HL-60 (cell line): ENCODE measurements at places on chromosomes 13 and 19.

GRCh38 chr13:79935121-79935520 lies 405.8 kb downstream of the SPRY2 start:
- DNase-seq = no peak

- DNase-seq = peak; percentile 83
Measured at GRCh38 chr19:13095934-13096927, 6.4 kb downstream of the LYL1 start.

- peak; percentile 77 for DNase-seq
Measured at GRCh38 chr19:33778089-33778791, 18.4 kb upstream of the KCTD15 start.

- no peak for DNase-seq
Measured at GRCh38 chr13:44402899-44403445, 29.3 kb downstream of the SERP2 start.

DNA sequence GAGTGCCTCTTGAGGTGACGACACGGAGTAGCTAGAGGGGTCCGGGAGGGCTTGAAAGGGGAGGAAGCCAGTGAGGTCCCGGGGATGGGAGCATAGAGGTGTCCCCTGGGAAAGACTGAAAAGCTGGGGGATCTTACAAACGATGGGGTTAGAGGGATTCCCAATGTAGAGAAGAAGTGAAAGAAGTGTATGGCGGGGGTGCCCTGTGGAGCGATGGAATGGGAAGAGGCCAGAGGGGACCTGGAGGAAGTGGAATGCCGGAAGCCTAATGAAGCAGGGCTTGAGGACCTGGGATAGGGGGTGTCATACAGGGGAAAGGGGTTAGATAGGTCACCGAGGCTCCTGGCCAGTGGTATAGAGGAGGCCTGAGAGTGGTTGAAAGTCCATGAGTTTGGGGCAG lies 580 bp downstream of the AP2A1 start:
- DNase-seq = no peak

GRCh38 chr19:15136234-15136954 lies 29.2 kb downstream of the SYDE1 start:
- no peak for DNase-seq

DNA sequence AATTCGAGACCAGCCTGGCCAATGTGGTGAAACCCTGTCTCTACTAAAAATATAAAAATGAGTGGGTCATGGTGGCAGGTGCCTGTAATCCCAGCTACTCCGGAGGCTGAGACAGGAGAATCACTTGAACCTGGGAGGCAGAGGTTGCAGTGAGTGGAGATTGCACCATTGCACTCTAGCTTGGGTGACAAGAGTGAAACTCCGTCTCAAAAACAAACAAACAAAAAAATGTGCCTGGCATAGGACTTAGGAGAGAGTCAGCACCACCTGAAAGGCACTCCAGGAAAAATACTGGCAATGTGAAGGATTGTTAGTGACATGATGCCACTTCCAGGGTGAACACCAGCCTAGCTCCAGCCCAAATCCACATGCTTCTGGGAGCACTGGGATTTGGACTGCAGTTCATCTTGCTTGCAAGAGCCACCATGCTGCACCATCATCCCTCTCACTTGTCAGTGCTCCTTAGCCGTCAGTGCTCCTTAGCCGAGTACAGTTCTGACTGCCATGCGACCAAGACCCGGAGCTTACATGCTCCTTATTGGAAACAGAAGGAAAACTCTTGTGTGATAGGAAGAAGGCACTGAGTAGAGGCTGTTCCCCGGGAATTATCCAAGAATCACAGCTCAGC lies 145.1 kb upstream of the RNF113B start:
- no peak for DNase-seq

DNA sequence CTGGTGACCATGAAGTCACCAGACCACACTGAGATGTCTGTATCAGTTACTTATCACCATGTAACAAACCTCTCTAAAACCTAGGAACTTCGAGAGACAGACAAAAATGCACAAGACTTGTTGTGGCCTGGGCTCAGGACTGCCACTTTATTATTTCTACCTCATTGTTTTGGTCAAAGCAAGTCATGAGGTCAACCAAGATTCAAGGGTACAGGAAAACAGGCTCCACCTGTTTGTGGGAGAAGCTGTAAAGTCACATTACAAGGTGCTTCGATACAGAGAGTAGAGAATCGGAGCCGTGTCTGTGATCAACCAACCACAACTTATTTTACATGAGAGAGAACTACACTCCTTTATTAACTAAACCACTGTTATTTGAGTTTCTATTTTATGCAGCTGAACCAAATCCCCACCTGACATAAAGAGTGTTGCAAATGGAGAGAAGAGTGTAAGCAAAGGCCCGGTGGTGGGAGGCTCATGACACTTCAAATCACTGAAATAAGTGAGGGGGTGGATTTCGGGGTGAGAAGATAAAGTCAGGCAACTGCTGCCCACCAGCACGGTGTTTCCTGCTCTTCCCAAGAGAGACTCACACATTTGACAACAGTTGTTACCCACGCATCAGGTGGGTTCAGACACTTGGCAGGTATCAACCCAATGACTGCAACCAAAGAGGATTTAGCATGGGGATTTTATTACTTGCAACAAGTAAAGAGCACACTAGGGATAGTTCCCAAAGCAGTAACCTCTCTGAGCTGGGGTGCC lies 39.0 kb upstream of the IGSF23 start:
- DNase-seq = no peak

GRCh38 chr13:109610517-109610916 lies 175.9 kb downstream of the IRS2 start:
- no peak for DNase-seq

GRCh38 chr19:45506989-45507871 lies at the start of gene VASP:
Gene VASP (plus strand): TSS chr19:45507479. CDS start chr19:45507772, 293 bp downstream.
- DNase-seq = peak; percentile 88

DNA sequence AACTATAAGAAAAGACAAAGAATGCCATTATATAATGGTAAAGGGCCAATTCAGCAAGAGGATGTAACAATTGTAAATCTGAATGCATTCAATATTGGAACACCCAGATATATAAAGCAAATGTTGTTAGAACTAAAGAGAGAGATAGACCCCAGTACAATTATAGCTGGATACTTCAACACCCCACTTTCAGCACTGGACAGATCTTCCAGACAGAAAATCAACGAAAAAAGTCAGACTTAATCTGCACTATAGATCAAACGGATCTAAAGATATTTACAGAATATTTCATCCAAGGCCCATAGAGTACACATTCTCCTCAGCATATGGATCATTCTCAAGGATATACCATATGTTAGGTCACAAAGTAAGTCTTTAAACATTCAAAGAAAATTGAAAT lies 194.6 kb upstream of the DACH1 start:
- DNase-seq = no peak

GRCh38 chr19:39237200-39238184 lies 7.3 kb downstream of the IFNL3 start:
- DNase-seq = peak; percentile 23

- no peak for DNase-seq
Measured at GRCh38 chr13:19673473-19674430, 40.3 kb downstream of the MPHOSPH8 start.

- DNase-seq = no peak
Measured at GRCh38 chr19:58261968-58262921, 16.5 kb upstream of the ZNF8 start.

DNA sequence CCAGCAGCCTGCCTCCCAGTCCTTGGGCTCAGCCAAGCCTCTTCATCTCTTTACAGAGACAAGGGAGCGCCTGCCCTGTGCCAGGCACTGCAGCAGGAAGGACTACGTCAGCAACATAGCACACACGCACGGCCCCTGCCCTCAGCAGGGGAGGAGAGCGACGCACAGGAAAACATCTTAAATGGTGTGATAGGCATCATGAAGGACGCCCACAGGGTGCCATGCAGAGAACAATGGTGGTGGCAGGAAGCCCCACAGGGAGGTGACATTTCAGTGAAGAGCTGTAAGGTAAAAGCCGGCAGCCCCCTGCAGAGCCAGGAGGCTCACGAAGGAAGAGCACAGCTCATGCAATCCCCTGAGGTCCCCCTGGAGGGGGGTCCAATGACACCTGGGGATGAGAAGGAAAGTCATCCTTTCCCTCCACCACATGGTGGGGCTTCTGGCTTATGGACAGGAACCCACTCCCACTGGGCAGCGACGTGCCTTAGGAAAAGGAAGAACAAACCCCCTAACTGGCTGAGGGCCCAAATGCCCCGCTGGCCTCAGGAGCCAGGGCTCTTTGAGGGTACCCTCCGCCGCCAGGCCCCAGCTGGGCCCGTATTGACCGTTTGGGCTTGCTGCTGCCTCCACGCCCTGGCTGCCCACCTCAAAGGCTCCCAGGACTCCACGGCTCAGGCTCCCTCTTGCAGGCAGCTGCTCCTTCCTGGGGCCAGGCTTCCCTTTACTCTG lies 37.3 kb upstream of the C13orf42 start:
- DNase-seq = no peak

DNA sequence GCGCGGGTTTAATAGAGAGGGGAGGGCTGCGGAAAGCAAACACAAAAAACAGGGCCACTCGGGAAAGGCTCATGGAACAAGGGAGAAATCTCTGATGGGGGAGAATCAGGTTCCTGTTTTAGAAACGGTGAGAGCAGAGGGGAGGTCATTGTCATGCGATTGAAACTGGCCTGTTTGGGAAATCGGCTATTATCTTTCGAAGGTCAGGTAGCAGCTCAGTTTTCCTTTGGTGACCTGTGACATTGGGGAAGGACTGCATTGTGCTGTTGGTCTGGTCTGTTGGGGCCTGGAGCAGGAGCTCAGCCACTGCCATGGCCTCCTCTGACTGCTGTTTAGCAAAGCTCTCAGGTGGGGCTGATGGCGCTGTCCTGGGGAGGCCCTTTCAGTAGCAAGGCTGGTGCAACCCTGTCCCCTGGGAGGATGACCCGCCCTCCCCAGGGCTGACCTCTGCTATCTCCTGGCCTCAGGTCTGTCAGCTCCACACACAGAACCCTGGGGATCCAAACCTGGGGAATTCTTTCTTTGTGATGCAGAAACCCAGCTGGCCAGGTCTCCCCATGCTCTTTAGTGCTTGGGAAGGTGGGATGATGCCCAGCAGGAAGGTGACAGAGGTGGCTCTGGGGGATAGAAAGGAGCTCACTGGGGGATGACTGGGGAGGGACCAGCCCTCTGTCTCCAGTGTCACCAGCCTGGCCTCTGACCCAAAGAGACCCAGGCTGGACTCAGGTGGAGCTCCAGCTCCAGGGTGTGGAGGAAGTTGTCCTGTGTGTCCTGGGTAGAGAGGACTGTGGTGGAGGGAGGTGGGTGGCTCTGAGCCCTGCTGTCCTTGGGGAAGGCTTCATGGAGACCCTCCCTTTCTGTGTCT lies 21.2 kb upstream of the CD177 start:
- DNase-seq = no peak

- peak; percentile 94 for DNase-seq
Measured at GRCh38 chr19:57279418-57280164, 694 bp upstream of the ZNF460 start.

- DNase-seq = no peak
Measured at GRCh38 chr19:44548736-44549135, 19.3 kb upstream of the CEACAM20 start.

DNA sequence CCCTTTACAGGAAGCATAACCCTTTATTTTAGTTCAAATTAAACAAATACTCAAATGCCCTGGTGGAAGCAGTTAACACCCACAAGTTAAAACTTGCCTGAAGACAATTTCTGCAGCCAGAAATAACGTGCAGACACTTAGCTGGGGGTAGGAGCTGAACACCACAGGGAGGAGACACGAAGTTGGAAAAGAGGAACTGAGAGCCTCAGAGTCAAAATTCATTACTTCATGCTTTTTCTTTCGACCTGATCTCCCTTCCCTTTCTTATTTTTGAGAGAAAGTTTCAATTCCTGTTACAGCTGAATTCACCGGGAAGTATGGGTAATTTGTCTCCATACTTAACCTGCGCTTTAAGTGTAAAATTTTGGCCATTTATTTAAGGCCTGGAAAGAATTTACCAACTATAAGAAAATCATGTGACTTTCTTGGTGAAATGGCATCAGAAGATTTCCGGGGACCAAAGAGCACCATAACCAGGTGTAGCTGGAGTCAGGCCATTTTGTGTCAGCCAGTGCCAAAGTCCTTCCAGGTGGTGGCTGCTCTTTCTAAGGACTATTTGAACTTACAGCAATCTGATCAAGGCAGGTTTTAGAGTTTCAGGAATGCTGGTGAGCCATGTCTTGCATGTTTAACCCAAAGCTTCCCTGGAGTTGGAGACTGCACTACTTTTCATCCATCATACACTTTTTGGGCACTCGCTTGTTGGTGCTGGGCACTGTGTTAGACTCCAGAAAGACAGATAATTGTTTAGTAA lies 46.5 kb upstream of the RCBTB2 start:
- peak; percentile 87 for DNase-seq

DNA sequence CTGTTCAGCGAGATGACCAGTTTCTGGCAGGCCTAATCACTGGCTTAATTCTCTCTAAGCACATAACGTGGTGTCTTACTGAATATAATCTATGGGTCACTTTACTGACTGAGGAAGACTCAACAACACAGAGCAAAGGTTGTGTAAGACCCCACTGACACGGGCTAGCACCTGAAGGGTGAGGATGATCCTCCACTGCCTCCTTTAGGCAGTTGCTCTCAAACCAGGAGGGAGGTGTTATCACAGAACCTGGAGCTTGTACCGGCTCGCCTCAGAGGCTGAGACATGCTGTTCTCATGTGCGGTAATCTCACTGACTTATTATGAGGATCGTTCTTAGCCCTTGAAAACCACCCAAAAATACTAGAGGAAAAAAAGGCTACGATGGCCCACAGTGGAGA lies 28.3 kb downstream of the RCBTB2 start:
- DNase-seq = no peak

DNA sequence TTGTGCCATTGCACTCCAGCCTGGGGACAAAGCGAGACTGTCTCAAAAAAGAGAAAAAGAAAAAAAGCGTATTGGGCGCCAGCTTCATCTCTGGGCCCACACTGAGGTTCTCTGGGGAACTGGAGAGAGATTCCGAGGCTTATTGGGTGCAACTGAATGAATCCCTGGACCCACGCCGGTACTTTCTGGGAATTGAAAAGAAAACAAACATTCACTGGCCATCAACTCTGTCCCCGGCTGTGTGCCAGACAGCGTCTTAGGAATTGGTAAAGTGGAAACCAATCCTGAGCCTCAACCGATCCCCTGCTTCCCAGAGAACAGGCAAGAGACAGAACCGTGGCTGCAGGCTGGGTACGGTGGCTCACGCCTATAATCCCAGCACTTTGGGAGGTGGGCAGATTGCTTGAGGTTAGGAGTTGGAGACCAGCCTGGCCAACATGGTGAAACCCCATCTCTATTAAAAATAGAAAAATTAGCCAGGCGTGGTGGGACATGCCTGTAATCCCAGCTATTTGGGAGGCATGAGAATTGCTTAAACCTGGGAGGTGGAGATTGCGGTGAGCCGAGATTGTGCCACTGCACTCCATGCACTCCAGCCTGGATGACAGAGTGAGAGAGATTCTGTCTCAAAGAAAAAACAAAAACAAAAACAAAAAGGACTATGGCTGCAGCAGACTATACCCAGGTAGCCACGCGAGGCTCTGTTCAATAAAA lies 8.6 kb downstream of the ANO8 start:
- DNase-seq = no peak

DNA sequence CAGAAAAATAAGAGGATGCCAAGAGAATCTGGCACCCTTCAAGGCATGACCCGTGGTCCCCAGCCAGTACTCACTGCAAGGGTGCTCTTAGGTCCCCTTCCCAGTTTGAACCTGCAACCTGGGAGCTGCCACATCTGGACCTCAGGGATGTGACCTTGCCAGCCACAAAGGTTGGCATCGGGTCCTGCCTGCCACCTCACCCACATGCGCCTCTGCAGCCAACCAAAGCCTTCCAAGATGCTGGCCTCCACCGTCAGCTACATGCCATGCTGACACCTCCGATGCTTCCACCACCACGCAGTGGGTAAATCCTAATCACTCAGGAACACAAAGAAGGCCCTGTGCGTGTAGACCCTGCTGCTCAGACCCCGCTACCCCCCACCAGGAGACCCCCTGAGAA lies 35.1 kb downstream of the ELL start:
- no peak for DNase-seq

- no peak for DNase-seq
Measured at GRCh38 chr13:44051918-44052675, 172.4 kb downstream of the LACC1 start.
